IPS DF 6.9 (cell line): ENCODE measurements at places on chromosomes 2 and 18.

DNA sequence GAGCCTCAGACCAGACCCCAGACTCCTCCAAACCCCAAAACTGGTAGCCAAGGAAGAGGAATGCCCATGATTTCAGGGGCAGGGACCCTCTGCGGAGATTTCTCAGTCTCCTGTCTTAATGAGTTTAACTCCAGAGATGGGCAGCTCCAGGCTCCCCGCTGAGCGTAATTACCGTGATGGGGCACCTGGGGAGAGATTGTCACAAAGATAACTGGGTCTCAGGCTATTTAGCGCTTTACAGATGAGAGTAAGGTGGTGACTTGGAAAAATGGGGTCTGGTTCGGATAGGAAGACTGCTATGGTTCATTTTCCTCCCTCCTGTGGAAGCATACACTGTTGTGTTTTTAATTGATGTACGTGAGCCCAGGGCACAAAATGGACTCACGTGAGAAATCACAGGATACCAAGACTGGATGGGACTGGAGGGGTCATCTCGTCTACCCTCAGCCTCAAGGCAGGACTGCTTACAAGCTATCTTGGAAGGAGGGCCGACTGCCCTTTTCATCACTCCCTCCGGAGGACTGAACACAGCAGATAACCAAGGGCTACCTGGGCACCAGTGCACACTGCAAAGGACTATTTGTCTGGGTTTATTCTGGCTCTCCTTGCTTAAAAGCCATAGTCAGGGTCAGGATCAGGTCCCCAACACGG lies 427.8 kb downstream of the ZNF521 start:
- DNase-seq: no peak

GRCh38 chr2:3422161-3422779 lies 42.8 kb downstream of the TRAPPC12 start:
- DNase-seq: no peak

DNA sequence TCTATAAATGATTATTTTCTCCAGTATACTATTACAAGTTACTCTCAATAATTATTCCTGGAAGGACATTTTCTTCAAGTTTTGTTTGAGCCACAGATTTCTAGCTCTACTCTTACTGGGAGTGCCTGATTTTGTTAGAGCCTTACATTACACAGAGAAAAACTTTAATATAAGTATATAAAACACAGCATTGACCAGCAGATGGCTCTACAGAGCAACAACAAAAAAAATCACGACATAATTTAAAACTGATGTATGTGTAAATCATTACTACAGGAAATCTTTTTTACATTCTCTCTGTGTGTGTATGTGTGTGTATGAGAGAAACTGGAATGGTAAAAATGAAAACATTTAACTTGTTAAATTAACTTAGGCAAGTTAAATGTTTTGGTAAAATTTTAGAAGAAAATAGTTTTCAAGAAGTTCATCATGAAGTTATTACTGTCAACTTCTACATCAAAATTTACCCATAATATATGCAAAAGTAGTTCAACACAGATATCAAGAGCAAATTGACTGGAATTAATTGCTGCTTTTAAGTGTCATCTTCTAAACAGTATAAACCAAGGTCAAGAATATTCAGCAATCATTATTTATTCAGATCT lies 103.3 kb downstream of the MDH1 start:
- DNase-seq: no peak

DNA sequence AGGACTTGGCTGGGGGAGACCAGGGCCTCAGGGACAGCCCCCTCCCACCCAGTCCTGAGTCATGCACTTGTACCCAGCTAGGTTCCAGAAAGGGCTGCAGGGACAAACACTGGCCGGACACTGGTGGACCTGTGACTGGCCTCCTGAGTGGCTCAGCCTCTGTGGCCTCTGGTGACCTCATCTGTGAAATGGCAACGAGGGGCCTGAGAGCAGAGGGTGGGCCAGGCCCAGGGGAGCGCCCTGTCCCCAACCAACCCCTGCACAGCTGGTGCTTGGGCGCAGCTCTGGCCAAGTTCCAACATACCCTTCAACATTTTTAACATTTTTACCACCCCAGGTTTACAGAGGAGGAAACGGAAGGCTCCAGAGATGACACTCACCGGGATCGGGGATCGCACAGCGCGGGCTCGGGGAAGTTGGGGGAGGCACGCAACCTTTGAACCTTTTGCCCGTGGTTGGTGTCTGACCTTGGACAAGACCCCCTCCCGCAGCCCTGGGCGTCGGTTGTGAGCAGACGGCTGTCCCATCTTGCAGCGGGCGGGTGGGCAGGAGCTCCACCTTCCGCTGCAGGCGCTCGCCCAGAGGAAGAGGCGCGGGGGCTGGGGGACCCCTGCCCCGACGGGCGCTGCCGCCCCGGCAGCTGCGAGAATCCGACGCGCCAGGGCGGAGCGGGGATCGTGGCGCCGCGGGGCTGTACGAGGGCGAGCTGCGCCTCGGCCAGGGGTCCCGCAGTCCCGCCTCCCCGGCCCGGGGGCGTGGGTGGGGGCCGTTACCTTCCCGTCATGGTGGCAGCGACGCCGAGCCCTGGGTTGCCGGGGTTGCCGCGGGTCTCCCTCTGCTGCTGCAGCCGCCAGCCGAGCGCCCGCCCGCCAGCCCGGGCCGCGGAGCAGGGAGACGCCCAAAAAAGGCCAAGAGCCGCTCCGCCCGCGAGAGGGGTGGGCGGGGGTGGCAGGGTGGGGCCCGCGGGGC lies 805 bp downstream of the LIMS2 start:
- DNase-seq: no peak

DNA sequence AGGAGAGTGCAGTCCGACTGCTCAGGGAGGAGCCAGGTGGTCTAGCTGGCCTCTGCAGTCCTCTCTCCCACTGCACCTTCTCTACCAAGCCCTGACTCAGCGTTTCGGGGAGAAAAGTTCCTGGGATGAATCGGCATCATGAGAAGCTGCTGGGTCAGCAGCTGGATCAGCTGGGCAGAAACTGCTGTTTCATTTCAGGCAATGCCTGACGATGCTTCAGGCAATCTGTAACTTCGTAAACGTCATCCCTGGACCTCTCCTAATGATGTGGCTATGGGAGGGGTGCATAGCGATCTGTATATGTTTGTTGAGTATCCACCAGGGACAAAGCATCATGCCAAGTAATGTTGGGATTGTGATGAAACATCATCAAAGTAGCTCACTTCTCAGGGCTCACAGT lies 20.7 kb downstream of the LIPG start:
- DNase-seq: no peak
